ENCODE measurements at places on chromosomes 3 and 15. TPM values are rescaled to one million over a fixed set of nuclear protein-coding genes. Genes with fewer than 3 reads are reported as not detected.

DNA sequence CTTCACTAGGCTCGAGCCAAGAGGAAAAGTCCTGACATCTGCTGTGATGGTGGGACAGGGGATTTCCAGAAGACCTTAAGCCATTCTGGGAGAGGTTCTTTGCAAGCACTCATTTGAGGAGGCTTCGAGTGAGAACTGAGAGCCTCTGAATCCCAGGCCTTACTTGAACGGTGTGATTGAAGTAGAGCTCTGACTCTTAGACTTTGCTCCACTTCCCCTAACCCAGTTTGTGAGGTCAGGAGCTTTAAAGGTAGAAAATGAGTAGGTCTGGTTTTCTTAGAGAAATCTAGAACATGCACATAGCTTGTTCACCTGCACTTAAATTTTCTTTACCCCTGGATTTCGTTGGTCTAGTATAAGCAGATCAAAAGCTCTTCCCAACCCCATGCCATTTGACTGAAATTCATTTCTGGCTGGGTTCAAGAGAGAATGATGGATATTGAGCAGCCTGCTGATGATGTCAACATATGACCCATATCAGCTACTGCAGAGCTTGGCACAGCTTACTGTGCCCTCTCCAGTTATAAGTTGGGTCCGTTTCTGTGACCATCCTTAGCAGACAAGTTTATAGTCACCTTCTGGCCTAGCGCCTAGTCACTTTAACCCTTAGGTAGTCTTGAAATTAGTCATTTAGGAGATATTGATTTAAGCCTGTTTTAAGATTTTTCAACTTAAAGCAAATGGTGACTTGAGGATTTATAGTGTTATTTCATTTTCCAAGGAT, 229.2 kb upstream of the CHRM5 start:
- no peak for DNase-seq

- DNase-seq, result no peak
Observed at GRCh38 chr3:38268522-38268921, 2.9 kb downstream of the SLC22A13 start.

GRCh38 chr15:84699538-84700191, 16.3 kb downstream of the SEC11A start:
- no peak for DNase-seq

GRCh38 chr3:187693431-187693830, 8.9 kb downstream of the RTP2 start:
- DNase-seq, result no peak

DNA sequence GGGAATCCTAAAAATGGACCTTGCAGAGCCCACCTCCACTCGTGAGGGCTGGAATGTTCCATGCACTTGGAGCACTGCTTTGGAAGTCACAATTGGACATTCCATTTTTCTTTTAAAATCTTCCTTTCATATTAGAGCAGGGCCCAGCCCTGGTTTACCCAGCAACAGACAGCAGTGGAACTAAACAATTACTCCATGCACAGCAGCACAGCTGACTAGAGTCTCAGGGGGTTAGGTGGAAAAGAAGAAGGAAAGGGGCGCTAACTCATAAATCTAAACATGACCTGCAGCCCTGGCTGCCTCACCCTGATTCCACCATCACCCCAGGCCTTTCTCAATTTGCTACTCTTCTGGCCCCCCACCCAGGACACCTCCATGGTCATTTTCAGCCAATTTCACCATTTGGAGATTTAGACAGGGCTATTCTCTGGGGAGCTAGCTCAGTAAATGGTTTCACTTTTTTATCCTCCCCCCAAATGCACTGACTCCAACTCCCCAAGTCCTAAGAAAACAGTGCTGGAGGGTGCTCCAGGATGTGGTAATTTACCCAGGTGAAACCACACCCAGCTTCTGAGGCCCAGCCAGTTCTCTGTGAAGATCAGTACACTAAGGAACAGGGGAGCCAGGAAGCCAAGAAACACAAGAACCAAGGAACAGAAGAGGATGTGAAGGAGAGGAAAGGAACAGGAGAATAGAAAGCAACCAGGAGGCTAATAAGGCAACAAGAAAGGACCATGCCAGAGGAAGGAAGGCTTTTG, 1.6 kb upstream of the LRRC31 start:
- DNase-seq, result no peak

DNA sequence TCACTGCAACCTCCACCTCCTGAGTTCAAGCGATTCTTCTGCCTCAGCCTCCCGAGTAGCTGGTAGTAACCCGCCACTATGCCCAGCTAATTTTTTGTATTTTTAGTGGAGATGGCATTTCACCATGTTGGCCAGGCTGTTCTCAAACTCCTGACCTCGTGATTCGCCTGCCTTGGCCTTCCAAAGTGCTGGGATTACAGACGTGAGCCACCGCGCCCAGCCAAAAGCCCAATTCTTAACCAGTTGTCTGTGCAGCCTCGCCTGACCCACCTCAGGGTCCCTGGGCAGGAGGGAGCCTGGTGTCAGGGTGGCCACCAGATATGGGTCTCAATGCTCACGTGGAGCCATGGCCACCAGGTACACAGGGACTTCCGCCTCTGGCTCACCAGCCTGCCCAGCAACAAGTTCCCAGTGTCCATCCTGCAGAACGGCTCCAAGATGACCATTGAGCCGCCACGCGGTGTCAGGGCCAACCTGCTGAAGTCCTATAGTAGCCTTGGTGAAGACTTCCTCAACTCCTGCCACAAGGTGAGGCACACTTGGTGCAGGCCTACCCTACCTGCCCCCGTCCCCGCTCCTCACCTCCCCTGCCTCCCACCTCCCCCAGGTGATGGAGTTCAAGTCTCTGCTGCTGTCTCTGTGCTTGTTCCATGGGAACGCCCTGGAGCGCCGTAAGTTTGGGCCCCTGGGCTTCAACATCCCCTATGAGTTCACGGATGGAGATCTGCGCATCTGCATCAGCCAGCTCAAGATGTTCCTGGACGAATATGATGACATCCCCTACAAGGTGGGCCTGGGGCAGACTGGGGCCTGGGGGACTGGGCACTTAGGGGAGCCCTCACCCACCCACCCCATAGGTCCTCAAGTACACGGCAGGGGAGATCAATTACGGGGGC, 48.6 kb downstream of the SEMA3G start:
- DNase-seq, result no peak

DNA sequence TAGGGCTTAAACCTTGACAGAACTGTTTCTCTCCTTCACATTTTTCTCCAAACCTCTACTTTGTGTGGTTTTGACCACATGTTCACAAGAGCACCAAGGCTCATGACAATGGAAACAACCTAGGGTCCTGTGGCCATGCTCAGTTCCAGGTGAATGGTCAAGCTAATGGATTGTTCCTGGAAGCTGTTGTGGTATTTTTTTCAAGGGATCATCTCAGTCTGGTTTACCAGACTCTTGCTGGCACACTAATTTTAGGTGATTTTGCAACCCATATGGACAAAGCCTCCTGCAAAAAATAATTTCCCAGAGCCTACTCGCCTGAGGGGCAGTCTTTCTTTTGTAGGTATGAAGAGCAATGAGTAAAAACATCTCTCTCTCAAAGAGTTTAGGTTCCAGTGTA, 67.2 kb downstream of the LSAMP start:
- no peak for DNase-seq

GRCh38 chr3:101454629-101455028, 58.4 kb downstream of the SENP7 start:
- no peak for DNase-seq

The ROBO1 gene
- total RNA-seq, result 14.2 TPM

GRCh38 chr15:35470441-35470840, 75.5 kb downstream of the DPH6 start:
- DNase-seq, result no peak

DNA sequence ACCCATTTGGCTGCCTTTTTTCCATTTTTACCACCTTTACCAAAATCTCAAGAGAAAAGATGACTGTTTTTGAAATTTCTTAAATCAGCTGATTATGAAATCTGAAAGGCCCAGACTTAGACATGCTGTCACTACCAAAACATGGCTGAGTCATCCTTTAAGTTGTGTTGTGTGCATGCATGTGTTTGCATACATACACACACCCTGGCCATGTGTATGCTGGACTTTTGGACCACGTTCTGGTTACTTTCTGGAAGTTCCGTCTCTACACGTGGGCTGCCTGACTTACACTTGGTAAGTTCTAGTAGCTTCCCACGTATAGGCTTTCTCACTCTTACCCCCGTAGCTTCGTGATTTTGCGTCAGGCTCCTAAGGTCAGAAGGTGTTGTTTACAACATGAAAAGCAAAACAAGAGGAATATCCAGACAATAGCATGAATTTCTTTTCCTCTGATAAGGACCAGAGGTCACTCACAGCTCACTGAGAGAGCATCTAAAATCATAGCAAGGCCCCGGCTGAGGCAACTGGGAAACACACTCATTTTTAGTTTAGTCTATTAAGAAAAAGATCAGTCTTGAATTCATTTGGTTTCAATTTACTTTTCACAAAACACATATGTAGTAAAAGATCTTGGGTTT, 62.4 kb downstream of the COL8A1 start:
- no peak for DNase-seq

DNA sequence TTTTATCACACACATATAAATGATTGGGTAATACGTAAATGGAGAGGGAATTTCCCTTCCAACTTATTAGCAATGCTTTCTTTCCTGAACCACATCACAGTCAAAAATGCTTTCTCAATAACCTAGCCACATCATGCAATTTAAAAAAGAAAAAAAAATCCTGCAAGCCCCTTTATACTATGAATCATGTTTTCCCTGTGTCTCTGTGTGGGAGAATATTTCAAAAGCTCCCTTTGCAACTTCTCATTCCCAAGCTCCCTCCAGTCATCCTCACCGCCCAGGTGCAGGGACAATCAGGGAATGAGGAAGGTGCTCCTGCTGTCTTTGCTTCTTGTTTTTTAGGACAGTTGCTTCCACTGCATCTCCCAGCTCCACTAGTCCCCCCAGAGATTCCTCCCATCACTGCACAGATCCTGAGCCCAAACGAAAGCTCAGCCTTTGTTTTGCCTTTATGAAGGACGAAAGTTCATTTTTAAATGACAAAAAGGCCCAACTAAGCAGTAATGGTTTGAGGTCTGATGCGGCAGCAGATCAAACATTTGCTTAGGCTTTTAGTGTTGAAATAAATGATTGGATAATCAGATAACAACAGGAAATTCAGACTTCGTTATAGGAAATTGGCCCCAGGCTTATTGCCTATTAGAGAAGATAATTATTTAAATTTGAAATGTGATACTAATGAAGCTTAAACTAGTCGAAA, 47.8 kb upstream of the ADGRG7 start:
- DNase-seq, result peak; percentile 38

The MEIS2 gene
- total RNA-seq, result 17.1 TPM

The ADAMTS9 gene
- 1.8 TPM for total RNA-seq

DNA sequence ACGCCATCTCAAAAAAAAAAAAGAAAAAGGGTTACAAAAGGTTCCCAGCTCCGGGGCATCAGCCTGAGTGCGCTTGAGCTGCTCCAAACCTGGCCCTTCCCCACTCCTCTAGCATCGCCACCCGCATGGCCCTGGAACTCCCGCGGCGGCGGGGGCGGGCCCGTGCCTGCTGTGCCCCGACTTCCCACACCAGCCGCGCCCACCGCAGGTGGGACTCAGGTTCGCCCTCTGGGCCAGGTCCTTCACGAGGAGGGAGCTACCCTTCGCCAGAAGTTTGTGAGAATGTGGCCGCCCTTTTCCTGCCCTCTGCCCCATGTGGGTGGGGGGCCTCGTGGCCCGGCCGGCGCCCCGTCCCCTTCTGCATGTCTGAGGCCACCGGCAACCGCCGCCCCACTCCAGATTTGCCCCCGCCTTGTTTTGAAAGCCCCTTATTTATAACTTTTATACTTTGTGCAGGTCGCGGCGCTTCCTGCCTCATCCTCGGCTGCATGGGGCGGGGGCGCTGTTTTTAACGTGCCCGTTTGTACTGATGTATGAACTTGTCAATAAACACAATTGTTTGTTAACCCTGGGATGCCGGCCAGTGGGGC, 507 bp upstream of the JMJD7 start:
- DNase-seq, result no peak

- no peak for DNase-seq
Observed at GRCh38 chr3:183762304-183762703, 63.1 kb downstream of the MAP6D1 start.

The CSTA gene
- 1.7 TPM for total RNA-seq

GRCh38 chr3:140113996-140114788, 179.2 kb downstream of the CLSTN2 start:
- no peak for DNase-seq

- DNase-seq, result no peak
Observed at GRCh38 chr3:64506255-64506654, 181.5 kb downstream of the ADAMTS9 start.

GRCh38 chr15:70257573-70258248, 160.0 kb upstream of the TLE3 start:
- DNase-seq, result no peak

- peak; percentile 96 for DNase-seq
Observed at GRCh38 chr3:140242818-140243276, 307.9 kb downstream of the CLSTN2 start.

The VEPH1 gene
- 91.1 TPM for total RNA-seq

The THRB gene
- total RNA-seq, result 0.69 TPM

DNA sequence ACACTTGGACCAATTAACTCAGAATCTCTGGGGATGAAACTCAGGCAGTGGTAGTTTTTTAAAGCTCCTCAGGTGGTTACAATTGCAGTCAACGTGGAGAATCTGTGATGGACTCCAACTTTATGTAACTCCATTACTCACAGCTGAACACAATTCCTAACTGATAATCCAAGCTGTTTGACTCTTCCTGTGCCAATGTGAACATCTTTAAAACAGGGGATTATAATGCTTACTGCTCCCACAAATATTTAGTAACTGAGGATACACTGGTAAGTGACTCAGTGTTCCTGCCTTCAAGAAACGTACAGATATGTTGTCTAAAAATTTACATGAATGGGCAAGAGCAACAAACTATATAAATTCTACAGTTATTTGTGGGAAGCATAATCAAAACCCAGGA, 85.6 kb downstream of the OSBPL10 start:
- no peak for DNase-seq

The A4GNT gene
- total RNA-seq, result not detected

The CCR4 gene
- not detected for total RNA-seq

- DNase-seq, result no peak
Observed at GRCh38 chr15:40332113-40332781, 8.5 kb downstream of the CCDC9B start.

DNA sequence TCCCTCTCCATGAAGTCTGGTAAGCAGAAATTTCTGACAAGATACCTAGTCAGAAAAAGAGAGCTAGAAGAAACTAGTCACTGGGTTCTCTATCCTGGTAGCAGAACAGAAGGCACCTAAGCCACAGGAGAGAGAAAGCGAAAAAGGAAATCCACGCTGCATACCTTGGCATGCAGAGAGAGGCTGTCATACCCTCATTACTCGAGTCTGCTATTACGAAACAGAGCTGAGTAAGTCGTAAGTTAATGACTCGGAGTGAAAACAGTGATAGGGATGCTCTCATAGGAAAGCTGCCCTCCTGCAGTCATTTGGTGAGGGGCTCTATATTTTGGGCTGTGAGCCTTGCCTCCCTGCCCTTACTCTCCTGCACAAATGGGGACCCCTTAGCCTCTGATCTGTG, 16.2 kb downstream of the CLRN1 start:
- peak; percentile 62 for DNase-seq

DNA sequence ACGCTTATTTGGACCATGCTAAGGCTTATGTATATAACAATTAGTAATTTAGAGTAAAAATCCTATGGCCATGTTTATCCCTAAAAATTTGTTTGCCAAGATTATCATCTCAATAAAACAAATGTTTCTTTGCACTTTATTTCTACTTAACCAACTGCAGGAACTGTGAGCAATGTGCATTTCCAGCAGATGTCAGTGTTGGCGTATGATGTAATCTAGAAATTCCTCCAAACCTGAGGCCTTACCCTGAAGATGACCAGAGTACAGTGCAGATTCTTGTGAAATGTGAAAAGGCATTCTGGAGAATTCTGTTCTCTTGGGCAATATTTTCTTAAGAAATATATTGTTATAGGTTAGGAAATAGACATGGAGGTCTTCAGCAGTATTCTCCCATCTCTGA, 205.9 kb downstream of the MBNL1 start:
- peak; percentile 59 for DNase-seq

GRCh38 chr3:107436029-107436428, 58.8 kb downstream of the CCDC54 start:
- no peak for DNase-seq

Measured in HT1080 (cell line).